Kidney (tissue), 22 donors: ENCODE measurements at places on chromosomes 2 and 18.

- DNase-seq, result peak; percentile 32
Measured at GRCh38 chr2:60992985-60993392, 24.5 kb upstream of the PEX13 start.

DNA sequence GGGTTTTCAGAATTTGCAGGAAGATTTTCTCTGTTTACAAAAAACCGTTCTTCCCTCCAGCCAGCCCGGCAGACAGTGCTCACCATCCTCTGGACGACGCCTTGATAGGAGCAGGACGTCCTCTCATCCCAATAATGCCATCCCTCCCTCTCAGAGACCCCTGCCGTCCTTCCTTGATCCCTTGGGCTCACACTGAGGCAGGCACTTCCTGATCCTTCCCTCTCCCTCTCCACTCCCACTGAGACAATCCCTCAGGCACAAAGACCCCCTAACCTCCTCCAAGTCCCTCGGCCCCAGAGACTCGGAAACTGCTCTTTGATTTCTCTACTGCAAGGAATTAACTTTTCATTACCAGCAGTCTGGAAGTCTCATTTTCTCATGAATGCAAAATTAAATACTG, 42.5 kb downstream of the PAX3 start:
- DNase-seq, result no peak

GRCh38 chr2:11940121-11940743, 193.8 kb downstream of the LPIN1 start:
- DNase-seq, result no peak

- DNase-seq, result no peak
Measured at GRCh38 chr18:64017870-64018269, 48.0 kb downstream of the SERPINB8 start.

- no peak for DNase-seq
Measured at GRCh38 chr18:551404-552061, 28.6 kb upstream of the CETN1 start.

GRCh38 chr18:76547296-76547695, 52.3 kb upstream of the ZNF516 start:
- no peak for DNase-seq

DNA sequence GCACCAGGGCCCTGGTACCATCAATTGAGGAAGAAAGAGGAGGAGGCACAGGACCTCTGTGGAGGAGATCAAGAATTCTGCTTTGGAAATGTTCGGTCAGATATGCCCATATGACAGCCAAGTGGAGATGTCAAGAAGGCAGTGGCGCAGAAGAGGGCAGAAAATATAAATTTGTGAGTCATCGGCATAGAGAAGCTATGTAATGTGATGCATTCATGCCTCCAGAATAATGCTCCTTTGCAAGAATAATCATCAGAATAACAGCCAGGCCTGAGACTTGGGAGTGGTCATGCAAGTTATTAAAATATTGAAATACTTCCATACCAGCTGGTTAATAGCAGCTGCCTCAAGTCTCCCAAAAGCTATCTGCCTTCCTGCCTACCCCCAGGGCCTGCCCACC, 32.1 kb upstream of the SCG2 start:
- DNase-seq, result no peak

DNA sequence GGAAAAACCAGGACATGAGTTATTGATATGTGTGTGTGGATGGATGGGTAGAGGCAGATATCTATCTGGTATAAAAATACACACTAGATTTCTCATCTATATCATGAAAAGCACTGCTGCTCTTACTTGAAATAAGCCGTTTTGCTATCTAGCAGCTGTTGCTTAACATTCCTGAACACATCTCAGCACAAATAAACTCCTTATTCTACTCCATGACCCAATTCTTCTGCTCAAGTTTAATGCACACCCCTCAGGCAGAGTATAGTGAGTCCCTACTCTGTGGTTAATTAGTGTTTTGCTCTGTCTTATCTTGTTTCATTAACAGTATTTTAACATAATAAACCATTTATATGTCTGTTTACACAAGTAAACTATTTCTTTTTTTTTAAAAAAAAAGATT, 134.2 kb downstream of the CBLN2 start:
- no peak for DNase-seq

DNA sequence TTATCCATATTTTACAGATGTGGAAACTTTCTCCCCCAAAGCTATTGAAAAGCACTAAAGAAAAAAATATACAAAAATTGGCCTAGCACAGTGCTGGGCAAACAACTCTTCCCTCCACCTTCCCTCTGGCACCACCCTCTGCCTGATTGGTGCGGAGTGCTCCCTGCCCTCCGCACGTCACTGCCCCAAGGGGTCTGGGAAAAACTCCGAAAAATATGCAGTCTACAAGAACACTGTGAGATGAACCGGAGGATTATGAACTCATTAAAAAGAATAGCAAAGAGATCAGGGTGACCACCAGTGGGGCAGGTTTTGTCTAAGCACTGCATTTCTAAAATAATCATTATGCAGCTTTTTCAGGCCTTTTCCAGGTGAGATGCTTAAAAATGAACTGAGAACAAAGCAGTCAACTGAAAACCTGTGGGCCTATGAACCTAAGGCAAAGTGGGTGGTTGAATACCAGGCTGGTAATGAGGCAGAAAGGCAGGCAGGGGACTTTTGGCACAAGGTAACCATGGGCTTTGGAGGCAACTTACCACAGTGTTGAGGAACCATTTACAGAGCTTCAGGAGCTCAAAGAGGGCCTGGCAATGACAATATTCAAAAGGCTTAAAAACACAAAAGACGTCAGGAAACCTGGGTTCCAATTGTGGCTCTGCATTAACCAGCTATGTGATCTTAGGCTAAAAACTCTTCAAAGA, 57.5 kb downstream of the AAK1 start:
- DNase-seq, result no peak

- no peak for DNase-seq
Measured at GRCh38 chr2:216424274-216424673, 12.0 kb downstream of the SMARCAL1 start.

DNA sequence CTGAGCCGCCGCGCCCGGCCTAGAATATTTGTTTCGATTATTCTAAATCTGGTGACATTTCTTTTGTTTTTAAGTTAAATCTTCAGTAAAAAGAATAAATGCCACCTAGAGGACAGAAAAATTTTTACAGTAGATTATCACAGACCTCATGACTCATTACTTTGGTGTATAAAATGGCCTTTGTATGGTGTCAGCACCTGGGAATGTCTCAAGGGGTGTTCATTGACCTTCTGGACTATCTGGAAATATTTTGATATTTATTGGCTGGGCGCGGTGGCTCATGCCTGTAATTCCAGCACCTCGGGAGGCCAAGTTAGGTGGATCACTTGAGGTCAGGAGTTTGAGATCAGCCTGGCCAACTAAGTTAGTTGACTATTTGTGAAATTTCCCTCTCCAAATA, 30.3 kb upstream of the SLC30A6 start:
- DNase-seq, result no peak
